ENCODE measurements at places on chromosomes 5 and 9.

- DNase-seq = no peak
Observed at GRCh38 chr9:123034881-123035510, 1.5 kb downstream of the GPR21 start.

DNA sequence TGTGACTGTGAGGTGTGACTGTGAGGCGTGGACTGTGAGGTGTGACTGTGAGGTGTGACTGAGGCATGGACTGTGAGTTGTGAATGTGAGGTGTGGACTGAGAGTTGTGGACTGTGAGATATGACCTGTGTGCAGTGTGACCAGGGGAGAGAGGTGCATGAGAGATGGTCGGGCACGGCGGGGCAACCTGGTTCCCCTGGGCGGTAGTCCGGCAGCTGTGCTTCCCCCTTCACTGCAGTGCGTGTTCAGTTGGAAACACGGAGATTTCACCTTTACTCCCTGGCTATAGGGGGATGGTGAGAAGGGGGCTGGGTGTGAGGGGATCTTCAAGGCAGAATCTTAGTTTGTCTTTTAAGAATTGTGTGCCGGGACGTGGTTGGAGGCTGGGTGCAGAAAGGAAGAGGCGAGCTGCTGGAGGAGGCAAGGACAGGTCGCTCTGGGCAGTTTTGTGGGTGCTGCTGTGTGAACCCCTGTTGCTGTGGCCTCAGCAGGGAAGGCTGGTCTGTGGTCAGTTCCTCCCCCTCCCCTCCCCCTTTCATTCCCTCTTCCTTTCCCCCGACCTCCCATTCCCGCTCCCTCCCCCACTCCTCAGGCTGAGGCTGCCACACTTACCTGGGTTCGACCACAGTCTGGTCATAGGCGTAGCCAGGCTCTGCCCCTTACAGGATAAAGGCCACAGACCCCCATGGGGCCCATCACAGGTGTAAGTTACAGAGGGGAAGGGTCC, 39.3 kb downstream of the CEP72 start:
- no peak for DNase-seq

GRCh38 chr5:72221099-72221498, 98.9 kb downstream of the MRPS27 start:
- DNase-seq = no peak

GRCh38 chr5:37799865-37800421, 39.9 kb downstream of the GDNF start:
- DNase-seq = peak; percentile 5

- DNase-seq = no peak
Observed at GRCh38 chr5:117201001-117201400, 626.4 kb upstream of the SEMA6A start.

- no peak for DNase-seq
Observed at GRCh38 chr5:17056141-17056631, 120.1 kb upstream of the MYO10 start.

- no peak for DNase-seq
Observed at GRCh38 chr5:91840412-91840811, 457.3 kb upstream of the ARRDC3 start.

DNA sequence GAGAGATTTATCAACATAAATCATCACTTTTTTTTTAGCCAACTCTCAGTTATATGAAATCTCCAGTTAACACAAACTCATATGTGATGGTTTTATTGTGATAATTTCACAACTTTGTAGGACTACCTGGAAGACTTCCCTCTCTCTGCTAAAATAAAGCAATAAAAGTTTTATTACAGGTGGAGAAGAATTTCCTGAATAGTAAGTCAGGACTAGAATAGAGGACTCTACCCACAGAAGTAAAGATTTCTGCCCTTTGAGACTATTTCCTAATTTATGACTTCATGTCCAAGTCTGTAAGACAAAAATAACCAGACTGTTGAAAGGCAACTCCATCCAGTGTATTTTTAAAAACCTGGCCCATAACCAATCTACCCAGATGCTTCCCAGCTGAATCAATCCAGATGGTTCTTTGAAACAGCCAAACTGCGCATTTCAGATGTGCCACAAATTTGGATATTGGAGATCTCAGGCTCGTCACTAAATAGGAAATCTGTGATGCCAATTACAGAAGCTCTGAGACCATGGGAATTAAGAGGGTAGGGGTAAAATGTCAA, 234.0 kb upstream of the NMUR2 start:
- no peak for DNase-seq

GRCh38 chr5:61274511-61274911, 57.5 kb upstream of the ZSWIM6 start:
- no peak for DNase-seq

GRCh38 chr5:157860898-157861890, 2.2 kb upstream of the CLINT1 start:
- DNase-seq = no peak

GRCh38 chr9:8655071-8655470, 855.5 kb upstream of the DMAC1 start:
- DNase-seq = no peak

- no peak for DNase-seq
Observed at GRCh38 chr9:89323390-89323789, 5.1 kb downstream of the SECISBP2 start.

GRCh38 chr5:42756606-42757601, at the start of gene CCDC152:
CCDC152 (plus strand) TSS chr5:42756818; CDS start chr5:42759122, 2,304 bp downstream.
- DNase-seq = no peak

DNA sequence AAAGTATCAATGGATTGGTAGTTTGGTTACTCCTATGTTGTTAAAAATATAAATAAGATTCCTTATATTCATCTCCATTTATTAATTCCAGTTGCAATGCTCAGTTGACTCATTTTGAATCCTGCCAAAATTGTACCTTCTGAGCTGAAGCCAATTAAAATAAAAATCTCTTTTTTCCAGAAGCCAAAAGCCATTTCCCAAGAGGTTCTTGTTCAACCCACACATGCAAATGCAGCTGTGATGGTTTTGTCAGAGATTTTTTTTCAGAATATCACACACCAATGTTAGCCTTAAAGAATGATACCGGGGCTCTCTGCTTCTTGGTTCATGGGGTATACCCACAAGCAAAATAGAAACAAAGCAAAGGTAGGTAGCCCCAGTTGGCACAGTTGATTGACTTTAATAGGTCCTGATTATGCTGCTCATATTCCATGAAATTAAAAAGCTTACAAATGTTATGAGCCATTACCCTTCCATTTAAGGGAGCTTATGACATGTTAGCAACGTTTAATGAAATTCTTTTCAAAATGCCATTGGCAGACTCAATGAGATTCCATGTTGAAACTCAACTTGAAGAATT, 208.0 kb downstream of the SGCD start:
- no peak for DNase-seq

- no peak for DNase-seq
Observed at GRCh38 chr9:35044071-35044470, 28.4 kb downstream of the VCP start.

- DNase-seq = no peak
Observed at GRCh38 chr5:16819522-16820167, 116.4 kb downstream of the MYO10 start.

- DNase-seq = no peak
Observed at GRCh38 chr9:84969084-84969483, 299.6 kb downstream of the NTRK2 start.

- DNase-seq = no peak
Observed at GRCh38 chr5:169711551-169712225, 74.6 kb downstream of the DOCK2 start.

DNA sequence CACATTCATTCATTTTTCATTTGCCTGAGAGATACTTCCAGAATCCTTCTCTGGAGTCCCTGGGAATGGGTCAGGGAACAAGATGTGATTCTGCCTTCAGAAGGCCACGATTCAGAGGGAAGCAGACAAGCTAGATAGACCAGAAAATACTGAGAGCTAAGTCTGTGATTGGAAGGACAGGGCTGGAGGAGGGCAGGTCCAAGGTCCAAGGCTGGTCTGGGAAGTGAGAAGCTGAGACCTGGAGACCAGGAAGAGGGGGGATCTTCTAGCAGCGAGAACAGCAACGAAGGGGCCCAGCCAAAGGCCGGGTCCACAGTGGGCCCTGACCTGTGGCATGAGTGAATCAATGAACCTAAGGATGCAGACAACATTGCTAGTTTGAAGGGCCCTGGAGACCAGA, 4.1 kb upstream of the IER5L start:
- no peak for DNase-seq

DNA sequence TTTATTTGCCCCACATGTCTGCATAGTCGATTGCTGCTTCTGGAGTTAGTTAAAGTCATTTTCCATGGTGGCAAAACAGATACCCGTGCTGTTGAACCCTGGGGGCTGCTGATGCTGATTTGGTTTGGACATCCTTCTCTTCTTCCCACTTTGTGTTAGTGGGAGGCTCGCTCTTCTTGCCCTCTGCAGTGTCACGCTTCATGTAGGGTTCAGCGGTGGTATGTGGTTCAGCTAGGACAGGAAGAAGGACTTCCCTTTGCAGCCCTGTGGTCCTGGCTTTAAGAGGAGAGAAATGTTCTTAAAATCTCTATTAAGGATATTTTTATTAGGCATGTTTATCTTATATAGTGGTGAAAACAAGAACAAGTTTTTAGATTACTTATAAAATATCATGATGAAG, 36.2 kb downstream of the SLC36A1 start:
- DNase-seq = peak; percentile 8

GRCh38 chr5:125005266-125005665, 258.8 kb upstream of the ZNF608 start:
- DNase-seq = peak; percentile 43

- DNase-seq = no peak
Observed at GRCh38 chr9:14978022-14979000, 68.1 kb upstream of the FREM1 start.

DNA sequence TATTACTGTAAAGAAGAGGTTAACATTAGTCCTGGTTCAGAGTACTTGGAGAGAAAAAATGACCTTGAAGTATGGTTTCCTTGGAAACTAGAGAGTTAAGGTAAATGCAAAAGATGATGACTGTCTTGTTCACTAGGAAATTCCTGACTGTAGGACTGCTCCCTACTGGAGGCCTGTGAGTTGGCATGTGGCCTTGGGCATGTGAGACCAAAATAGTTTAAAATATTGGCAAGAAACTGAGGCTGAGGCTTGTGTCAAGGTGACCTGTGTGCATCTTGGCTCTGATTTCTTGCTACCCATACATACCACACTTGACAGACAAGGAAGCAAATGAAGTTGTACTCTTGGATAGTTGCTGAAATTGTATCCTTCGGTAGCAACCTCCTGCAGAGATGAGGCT, 96.5 kb downstream of the TARS1 start:
- no peak for DNase-seq

GRCh38 chr5:16028708-16029107, 150.9 kb downstream of the MARCHF11 start:
- no peak for DNase-seq

GRCh38 chr9:76600007-76600615, 141.1 kb downstream of the GCNT1 start:
- DNase-seq = no peak

- DNase-seq = no peak
Observed at GRCh38 chr5:54577528-54577927, 60.0 kb downstream of the SNX18 start.

DNA sequence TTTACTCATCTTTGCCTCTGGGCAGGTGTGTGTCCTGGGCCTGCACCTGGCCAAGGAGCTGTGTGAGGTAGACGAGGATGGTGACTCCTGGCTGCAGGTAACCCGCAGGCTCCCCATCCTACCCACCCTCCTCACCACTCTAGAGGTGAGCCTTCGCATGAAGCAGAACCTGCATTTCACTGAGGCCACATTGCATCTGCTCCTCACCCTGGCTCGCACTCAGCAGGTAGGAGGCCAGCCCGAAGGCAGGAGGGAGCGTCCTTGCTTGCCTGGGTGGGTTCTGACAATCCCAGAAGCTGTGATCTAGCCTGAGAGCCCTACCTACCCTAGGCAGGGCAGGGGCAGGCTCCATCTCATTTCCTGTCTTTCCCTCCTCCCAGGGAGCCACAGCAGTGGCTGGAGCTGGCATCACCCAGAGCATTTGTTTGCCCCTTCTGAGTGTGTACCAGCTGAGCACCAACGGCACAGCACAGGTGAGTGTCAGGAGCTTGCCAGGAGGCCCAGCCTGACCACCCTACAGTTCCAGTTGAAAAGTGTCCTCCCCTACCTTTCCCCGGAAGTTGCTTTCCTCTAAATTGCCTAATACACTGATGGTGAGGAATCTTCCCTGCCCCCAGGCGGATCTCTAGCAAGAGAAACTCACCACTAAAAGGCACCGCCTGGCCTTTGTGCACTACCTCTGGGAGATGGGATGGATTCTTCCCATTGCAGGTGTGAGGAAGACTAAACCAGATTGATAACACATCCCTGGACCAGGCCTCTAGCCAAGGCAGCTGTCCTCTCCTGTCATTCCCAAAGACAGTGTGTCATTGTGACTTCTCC, 26.4 kb downstream of the SH3GLB2 start:
- DNase-seq = no peak

- no peak for DNase-seq
Observed at GRCh38 chr5:54905246-54905795, 80.1 kb downstream of the ESM1 start.

- DNase-seq = no peak
Observed at GRCh38 chr5:67416986-67417385, 220.4 kb upstream of the CD180 start.

- no peak for DNase-seq
Observed at GRCh38 chr5:162512935-162513565, 445.5 kb downstream of the GABRG2 start.

DNA sequence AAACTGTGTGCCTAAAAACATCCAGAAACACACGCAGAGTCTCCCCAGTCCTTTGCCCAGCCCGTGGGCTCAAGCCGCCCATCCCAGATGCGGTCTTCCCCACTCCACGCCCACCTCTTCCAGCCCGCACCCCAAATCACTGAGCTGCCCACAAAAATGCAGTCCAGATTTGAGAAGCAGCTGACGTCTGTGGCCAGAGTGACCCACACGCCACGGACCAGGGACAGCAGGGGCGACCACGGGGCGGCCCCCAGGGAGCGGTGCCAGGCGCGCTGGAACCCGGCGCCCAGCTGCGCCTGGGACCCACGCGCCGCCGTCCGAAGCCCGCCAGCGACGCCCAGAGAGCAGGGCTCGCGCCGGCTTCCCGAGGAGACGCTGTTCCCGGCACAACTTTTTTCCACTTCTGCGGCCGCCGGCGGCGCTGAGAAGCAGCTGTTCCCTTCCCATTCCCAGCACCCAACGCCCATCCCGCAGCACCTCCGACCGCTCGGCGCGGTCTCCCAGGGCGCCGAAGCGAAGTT, 674 bp downstream of the LHFPL2 start:
- DNase-seq = peak; percentile 53

DNA sequence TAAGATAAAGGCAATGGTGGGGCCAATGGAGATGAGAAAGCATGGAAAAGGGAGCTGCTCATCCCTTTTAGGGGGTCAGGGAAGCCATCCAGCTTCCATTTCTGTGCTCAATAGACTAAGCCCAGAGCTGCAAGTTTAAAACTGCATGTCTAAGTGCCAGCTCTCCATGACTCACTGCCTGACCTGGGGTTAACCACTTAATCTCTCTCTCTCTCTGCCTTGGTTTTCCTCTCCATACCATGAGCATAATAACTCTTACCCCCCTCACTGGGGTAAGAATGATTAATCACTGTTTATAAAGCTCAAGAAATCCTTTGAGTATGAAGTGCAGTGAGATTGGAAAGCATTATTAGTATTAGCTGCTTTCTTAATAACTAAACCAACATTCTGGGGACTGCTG, 1382.4 kb upstream of the WWC1 start:
- DNase-seq = no peak

- DNase-seq = no peak
Observed at GRCh38 chr9:111917980-111918379, 21.4 kb downstream of the UGCG start.

- DNase-seq = no peak
Observed at GRCh38 chr5:96629774-96630173, 32.4 kb upstream of the CAST start.
